Thoracic aorta (tissue), 2 donors: ENCODE measurements at places on chromosomes 11 and 22. TPM values are rescaled to one million over a fixed set of nuclear protein-coding genes. Genes with fewer than 3 reads are reported as not detected.

DNA sequence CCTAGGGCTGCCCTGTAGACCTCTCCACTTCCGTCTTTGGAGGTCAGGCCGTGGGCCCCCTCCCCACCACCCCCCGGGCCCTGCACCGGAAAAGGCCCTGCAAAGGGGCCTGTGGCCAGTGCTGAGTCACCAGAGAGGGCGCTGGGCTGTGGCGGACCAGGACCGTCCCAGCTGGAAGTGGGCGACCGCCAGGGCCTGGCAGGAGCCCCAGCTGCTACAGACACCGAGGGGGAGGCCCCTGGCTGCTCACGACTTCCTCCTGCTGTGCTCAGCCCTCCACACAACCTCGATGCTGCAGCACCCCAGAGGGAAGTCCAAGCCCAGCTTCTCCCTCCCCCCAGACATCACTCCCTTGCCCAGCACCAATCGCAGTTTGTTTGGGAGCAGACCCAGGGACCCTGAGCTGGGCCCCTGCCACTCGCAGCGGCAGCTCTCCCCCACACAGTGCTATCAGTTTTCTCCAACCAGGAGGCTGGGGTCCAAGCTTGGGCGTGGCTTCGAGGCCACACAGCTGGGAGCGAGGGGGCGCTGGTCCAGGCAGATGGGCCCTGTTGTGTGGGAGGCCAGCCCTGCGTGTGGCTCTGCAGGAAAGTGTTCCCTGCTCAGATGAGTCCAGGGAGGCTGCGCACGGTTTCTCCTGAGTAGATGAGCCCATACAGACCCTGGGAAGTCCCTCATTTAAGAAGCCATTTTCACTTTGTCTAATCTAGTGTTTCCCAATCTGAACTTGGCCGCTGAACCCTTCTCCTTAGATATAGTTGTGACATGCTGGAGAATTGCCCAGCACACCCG is 5.6 kb upstream of the SH3BP1 start:
- no peak for DNase-seq

DNA sequence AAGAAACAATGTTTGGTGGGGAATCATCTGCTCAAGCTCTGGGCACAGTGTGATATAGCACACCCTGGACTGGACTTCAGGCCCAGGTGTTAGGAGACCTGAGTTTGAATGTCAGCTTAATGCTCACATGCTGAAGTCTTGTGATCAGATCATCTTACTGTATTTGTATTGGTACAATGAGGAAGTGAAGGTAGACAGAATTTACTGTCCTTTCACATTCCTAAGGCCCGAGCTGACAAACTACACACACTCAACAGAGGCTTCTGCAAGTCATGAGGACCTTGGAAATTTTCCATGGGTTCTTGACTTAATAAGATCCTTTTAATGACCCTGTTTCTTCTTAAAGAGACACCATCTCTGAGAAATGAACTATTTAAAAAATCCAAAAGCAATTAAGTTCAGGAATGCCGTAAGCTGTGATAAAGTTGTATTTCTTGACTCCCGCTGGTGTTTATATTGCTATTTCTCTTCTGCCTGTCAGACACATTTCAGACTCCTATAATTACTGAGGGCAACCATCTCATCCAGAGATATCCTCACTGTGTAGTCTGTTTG is 802.0 kb downstream of the DLG2 start:
- DNase-seq: no peak

DNA sequence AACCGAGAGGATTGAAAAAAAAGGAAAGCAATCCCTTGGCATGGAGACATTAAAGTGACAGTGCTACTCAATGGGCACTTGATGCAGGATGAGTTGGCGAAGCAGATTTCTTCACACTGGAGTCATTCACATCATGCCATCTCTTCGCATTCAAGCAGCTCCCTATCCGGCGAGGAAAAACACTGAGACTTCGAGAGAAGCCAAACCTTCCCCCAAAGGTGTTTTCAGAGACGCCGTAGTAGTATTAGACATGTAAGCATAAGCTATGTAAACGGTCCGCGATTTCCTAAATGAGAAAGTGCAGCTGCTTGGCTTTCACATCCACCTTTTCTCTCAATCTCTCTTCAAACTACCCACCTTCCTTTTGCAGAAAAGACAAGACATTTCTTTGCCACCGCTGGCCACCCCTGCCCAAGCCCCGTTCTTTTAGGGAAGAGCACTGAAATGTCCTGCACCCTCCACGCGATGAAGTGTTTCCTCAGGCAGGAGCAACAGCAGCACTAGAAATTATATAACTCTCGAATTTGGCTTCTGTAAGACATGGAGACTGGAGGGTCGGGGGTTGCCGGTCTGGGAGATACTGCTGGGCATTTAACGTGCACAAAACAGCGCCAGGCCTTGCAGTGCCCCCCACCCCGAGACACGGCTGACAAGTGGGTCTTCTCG is at the start of gene DLG2:
Gene DLG2 (minus strand): TSS at position 13 of the 666 bp plus-strand sequence.
- DNase-seq: no peak

- no peak for DNase-seq
Observed at GRCh38 chr22:38040953-38041759, 16.0 kb upstream of the PICK1 start.

DNA sequence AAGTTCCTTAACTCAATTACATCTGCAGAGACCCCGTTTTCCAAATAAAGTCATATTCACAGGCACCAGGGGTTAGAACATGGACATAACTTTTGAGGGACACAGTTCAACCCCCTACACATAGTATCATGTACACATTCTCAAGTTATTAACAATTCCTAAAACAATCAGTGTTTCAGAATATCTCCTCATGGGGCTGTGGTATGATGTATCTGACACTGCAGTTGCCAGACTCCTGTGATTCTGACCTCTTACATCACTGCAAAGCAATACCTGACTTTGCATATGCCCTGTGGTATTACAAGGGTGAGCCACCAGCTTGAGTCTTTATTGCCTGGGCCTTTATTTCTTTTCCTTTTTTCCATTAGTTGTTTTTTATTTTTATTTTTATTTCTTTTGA is 141.7 kb downstream of the COMMD9 start:
- DNase-seq: no peak

- DNase-seq: no peak
Observed at GRCh38 chr11:14378171-14378570, 19.2 kb upstream of the RRAS2 start.

GRCh38 chr22:29689880-29690213 is 30.0 kb upstream of the CABP7 start:
- DNase-seq: no peak

DNA sequence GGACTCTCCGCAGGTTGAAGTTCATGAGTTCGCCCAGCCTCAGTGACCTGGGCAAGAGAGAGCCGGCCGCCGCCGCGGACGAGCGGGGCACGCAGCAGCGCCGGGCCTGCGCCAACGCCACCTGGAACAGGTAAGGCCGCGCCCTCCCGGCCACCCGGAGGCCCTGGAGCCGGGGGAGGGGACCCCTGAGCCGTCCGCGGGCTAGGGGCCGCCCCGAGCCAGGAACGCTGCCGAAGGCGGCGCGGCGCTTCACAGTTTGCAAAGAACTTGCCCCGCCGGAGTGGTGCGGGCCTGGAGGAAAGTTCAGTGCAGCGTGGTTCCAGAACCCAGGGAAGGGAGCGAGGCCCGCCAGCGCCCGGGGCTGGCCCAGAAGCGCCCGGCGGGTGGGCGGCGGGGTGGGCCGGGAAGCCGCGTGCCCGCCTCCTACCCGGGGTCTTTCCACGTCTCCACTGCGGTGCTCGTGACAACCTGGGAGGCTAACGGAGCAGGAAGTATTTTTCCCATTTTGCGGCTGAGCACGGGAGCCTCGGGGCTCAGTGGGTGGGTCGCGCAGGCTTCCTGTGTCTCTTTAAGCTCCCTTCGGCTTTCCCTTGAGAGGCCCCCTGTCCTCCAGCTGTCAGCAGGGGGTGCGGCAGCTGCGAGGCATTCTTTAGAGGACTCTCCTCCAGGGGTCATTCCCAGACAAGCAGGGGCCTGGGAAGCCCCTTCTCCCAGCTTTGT is 635 bp downstream of the PRR5 start:
- DNase-seq: no peak

- DNase-seq: no peak
Observed at GRCh38 chr22:39598017-39598965, 27.7 kb downstream of the CACNA1I start.

- no peak for DNase-seq
Observed at GRCh38 chr22:31286360-31287255, 5.7 kb downstream of the PIK3IP1 start.

GRCh38 chr11:34259087-34259486 is 98.7 kb downstream of the ABTB2 start:
- no peak for DNase-seq

DNA sequence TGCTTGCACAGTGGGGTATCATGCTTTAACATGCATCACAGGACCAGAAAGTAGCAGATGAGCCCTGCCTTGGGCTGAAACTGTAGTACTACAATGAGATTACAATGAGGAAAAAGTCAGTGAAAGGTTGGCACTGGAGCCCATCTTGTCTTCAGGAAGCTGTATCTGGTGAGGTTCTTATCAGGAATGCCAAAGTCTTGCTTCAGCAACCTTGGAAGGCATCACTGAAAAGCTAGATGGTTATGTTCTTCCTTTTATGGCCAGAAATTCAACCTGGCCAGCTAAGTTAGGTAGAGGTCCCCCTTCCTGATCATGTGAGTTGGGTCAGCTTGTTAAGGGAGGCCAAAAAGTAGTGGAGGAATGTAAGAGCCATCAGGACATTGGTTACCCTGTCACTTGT is 254.0 kb upstream of the FAT3 start:
- no peak for DNase-seq

DNA sequence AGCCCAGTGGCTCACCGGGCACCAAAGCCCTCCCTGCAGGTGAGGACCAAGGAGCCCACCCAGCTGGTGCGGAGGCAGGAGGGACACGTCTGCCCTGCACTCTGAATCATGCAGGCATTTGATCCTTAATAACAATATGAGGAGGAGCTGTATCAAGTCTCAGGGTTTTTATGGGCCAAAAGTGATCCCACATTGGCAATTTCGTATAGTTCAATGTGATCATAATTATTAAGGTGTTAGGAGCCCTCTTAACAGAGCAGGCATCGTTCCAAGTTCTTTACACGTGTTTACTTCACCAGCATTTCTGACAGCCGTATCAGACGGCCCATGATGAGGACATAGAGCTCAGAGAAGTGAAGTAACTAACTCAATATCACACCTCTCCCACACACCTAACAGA is 91.9 kb upstream of the PRR5 start:
- DNase-seq: no peak

GRCh38 chr11:125382314-125382791 is 113.7 kb downstream of the FEZ1 start:
- no peak for DNase-seq

DNA sequence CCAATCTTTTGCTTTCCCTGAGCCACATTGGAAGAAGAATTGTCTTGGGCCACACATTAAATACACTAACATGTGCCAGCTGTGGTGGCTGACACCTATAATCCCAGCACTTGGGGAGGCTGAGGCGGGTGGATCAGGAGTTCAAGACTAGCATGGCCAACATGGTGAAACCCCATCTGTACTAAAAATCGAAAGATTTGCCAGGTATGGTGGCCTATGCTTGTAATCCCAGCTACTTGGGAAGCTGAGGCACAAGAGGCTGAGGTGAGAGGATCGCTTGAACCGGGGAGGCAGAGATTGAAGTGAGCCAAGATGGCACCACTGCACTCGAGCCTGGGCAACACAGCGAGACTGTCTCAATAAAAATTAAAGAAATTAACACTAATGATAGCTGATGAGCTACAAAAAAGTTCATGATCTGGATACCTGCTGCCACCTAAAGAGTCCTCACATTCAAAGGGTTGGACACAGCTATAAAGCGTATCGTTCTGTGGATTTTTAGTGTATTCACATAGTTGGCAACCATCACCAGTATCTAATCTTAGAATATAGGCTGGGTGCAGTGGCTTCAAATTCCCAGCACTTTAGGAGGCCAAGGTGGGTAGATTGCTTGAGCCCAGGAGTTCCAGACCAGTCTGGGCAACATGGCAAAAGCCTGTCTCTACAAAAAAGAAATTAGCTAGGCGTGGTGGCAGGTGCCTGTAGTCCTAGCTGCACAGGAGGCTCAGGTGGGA is 3.4 kb upstream of the LDHC start:
- DNase-seq: no peak

DNA sequence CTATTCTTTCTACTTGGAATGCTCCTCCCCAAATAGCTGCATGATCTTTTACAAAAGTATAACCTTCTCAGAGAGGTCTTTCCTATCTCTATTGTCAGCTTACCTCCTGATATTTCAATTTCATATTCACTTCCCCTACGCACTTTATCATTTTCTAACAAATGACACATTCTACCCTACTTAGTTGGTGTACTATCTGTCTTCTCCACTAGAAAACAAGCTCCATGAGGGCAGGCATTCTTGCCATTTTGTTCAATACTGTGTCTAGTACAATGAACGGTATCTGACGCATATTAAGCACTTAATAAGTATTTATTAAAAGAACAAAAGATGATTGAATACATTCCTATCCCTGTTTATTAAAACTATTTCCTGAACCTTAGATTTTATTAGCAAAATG is 96.5 kb upstream of the APOA1 start:
- no peak for DNase-seq

DNA sequence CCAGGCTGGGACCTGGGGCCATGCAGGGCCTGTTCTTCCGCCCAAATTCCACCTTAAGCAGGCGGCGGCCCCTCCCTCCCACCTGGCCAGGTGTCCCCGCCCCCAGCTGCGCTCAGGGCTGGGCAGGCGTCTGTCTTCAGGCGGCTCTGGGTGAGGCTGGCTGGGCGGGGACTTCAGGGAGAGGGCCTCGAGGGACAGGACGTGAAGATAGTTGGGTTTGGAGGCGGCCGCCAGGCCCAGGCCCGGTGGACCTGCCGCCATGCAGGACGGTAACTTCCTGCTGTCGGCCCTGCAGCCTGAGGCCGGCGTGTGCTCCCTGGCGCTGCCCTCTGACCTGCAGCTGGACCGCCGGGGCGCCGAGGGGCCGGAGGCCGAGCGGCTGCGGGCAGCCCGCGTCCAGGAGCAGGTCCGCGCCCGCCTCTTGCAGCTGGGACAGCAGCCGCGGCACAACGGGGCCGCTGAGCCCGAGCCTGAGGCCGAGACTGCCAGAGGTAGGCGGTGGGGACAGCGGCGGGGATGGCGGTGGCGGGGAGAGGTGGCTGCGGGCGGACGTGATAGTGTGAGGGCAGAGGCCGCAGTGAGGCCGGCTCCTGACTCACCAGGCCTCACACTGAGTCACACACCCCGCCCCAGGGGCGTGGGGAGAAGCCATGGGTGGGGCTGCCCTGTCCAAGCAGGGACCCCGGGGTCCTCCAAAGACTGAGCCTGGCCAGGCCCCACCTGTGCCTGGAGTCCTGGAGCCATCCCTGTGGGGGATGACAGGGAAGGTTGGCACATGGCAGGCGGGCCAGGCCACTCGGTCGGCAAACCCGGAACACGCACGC is at the start of gene PKP3:
Gene PKP3 (plus strand): TSS at position 176 of the 824 bp plus-strand sequence. CDS start 84 bp downstream, at position 260.
- DNase-seq: no peak

CSNK2A3 gene
- total RNA-seq: 1.1 TPM

ADM gene
- 193 TPM for total RNA-seq

TXN2 gene
- 31.4 TPM for total RNA-seq

DRAP1 gene
- total RNA-seq: 82.5 TPM

CD6 gene
- total RNA-seq: 2.2 TPM

VPS37C gene
- total RNA-seq: 32.7 TPM

TRIM29 gene
- total RNA-seq: 0.49 TPM

ACR gene
- total RNA-seq: not detected

ZNF74 gene
- total RNA-seq: 8.5 TPM

C11orf87 gene
- not detected for total RNA-seq

MOGAT2 gene
- total RNA-seq: not detected

B4GALNT4 gene
- total RNA-seq: 3.7 TPM

MYOD1 gene
- total RNA-seq: not detected

OR4C3 gene
- total RNA-seq: not detected

CSF2RB gene
- total RNA-seq: 13.0 TPM
